Cortex of kidney (tissue), 1 donor: ENCODE measurements at places on chromosomes 5 and 9.

GRCh38 chr9:87465816-87466215, 31.9 kb upstream of the DAPK1 start:
- no peak for DNase-seq

- DNase-seq: no peak
Observed at GRCh38 chr5:83471405-83472212, at the start of gene VCAN. VCAN (plus strand) TSS chr5:83471744; CDS start chr5:83483519, 11,775 bp downstream.

DNA sequence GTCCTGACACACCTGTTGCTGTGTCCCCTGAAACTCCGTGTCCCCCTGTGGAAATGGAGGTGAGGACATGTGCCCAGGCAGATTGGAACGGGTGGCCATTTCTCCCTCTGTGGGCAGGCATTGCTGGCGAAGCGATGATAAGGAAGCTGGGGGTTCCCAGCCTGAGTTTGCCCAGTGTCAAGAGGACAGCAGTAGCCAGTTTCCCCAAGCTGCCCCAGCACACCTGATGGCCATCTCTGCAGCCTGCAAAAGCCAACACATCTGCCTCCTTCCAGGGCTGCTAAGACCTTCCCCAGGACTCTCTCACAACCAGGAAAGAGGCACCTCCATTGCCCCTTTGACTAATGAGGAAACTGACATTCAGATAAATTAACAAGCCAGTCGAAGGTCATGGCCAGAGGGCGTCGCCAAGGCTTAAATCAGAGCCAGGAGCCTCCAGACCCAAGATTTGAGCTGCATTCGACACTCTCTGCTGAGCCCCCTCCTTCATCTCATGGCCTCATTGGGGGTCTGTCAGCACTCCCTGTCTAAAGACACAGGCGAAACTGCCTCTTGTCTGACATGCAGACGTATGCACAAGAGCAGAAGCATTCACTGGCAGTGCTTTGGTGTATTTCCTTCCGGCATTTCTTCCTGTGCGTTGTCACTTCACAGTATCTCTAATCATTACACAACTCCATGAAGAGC, 10.4 kb upstream of the WNK2 start:
- DNase-seq: no peak

GRCh38 chr5:79189439-79190234, 46.3 kb upstream of the JMY start:
- DNase-seq: no peak

GRCh38 chr5:14506661-14507060, 74.9 kb upstream of the OTULINL start:
- no peak for DNase-seq

- DNase-seq: no peak
Observed at GRCh38 chr9:128712451-128713410, 10.4 kb downstream of the PKN3 start.

DNA sequence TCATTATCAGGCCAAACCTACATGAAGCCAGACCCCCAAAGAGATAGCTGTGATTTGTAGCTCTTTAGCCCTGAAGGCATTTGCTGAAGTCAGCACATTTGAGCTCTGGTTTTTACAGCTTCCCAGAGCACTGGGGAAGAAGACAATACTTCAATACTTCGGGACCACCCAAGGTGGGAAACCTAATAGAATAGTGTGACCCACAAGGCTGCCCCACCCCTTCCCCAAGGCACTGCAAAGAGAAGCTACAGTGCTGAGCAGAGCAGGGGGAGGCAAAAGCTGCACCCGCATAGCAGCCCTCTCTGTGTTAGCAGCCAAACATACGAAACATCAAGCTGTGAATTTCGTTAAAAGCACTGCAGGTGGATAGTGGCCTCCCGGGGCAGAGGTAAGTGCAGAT, 87.3 kb downstream of the HSD17B3 start:
- DNase-seq: no peak

- no peak for DNase-seq
Observed at GRCh38 chr5:144481861-144482260, 311.2 kb downstream of the KCTD16 start.

- DNase-seq: no peak
Observed at GRCh38 chr9:22214021-22214420, 204.9 kb upstream of the CDKN2B start.

- DNase-seq: no peak
Observed at GRCh38 chr5:145780982-145781381, 54.2 kb downstream of the PRELID2 start.

- DNase-seq: no peak
Observed at GRCh38 chr9:68714416-68715180, 9.6 kb downstream of the PIP5K1B start.

- DNase-seq: no peak
Observed at GRCh38 chr9:86721843-86722705, 225.2 kb downstream of the GAS1 start.

DNA sequence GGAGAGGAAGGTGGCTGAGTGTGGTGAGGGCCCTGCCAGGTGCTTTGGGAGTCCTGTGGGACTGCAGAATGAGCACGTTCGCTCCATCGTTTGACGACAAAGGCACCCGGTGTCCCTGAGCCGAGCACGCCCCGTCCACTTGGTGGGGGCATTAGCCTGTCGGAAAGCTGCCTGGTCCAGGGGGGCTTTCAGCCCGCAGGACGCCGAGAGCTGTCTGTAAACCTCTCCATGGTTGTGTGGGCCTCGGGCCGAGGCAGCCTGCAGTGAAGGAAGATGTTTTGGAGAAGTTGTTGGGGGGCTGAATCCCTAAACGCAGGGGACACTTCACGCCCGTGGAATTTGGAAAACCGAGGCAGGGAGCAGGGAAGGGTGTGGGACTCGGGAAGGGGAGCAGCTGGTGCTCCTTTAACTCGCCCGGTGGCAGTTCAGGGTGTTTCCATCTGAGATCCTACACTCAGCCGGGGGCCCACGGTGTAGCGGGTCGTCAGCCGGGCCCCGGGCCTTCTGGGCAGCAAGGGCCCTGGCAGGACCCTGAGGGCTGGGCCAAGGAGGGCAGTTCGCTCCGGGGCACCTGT, 53.8 kb downstream of the MRPL36 start:
- DNase-seq: no peak

GRCh38 chr5:77012601-77013000, 17.6 kb upstream of the AGGF1 start:
- DNase-seq: no peak

GRCh38 chr5:110359221-110359620, 367.2 kb downstream of the TMEM232 start:
- DNase-seq: no peak

GRCh38 chr5:51694826-51695225, 311.6 kb downstream of the ISL1 start:
- no peak for DNase-seq

GRCh38 chr5:39570403-39571027, 145.7 kb upstream of the DAB2 start:
- no peak for DNase-seq

GRCh38 chr9:70076678-70077077, 33.0 kb downstream of the MAMDC2 start:
- DNase-seq: no peak

- DNase-seq: no peak
Observed at GRCh38 chr5:138364576-138364975, 12.1 kb downstream of the KDM3B start.

DNA sequence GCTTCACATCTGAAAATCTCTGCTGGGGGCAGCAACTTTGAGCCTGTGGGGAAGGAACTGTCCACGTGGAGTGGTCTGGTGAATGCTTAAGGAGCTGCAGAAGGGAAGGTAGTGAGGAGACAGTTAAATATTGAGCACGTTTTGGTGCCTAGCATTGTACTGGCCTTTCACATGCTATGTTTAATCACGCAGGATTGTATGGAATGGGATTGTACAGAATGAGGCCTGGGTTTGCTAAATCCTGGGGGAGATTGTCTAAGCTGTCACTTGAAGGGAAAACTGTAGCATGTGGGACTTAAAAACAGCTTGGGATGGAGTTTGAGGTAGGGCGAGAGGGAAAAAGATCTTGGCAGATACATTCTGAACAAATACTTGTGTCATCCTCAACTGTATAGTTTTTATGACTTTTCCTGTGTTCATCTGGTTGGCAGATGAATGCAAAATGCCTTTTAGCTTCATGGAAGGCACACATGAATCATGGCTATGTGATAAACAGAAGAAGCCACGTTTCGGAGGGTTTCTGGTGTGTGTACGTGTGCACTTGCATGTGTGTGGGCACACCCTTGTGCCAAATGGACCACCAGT, 106.6 kb downstream of the TMC1 start:
- DNase-seq: no peak

DNA sequence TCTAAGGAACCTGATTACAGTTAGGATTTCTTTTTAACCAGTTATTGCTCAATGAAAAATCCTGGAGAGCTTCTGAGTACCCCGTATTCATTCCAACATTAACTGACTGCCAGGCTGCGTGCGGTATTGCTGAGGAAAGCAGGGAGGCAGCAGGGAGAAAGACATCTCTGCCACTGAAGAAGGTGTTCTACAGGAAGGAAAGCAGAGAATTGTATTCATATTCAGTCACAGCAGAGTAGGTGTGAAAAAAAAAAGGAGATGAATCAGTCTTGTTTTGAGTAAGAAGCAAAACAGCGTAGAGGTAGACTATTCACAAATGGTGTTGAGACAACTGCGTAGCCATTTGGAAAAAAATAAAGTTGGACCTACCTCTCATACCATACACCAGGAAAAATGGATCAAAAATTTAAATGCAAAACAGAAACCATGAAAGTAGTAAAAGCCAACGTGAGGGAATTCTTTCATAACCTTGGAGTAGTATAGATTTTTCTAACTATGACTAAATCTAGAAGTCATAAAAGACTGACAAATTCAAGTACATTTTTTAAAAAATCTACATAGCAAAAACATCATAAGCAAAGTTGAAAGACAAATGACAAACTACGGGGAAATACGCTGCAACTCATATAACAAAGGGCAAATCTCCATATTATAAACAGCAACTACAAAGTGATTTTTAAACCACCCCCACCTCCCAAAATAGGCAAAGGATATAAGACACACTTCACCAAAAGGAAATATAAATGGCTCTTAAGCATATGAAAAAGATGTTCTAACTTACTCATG, 9.9 kb upstream of the NR4A3 start:
- DNase-seq: no peak

DNA sequence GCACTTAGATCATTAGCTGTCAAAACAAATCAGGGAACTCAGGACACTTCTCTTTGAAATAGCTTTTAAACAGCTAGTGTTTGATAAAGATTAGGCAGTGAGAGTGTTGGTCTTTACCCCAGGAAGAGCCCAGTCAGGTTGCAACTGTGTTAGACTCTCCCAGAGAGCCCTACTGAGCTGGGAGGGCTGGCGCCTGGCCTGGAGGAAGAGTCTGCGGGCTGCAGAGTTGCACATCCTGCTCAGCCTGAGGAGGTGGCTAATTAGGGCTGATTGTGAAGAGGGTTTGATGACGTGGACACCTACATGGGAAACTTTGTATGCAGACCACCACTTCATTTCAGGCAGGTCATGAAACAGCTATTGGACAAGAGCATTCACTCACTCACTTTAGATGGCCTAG, 112.0 kb downstream of the TMEM174 start:
- no peak for DNase-seq

GRCh38 chr5:178667101-178667500, 40.3 kb upstream of the CLK4 start:
- no peak for DNase-seq

- DNase-seq: no peak
Observed at GRCh38 chr5:150153957-150154617, 1.6 kb downstream of the PDGFRB start.

DNA sequence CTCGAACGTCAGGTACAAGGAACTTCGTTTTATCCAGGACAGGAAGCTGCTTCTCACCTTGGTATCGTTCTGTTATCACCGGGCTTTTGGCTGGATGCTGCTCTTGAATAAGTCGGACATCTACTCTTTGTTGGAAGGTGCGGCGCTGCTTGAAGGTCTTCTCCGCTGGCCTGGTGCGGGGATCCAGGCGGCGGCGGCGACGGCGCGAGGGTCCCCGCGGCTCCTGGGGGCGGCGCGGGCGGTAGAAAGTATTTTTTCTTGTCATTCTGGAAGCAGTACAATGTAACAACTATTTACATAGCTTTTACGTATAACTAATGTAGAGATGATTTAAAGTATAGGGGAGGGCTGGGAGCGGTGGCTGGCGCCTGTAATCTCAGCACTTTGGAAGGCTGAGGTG, 52.3 kb downstream of the ACER2 start:
- no peak for DNase-seq
